ENCODE measurements at places on chromosomes 7 and 10. TPM values are rescaled to one million over a fixed set of nuclear protein-coding genes. Genes with fewer than 3 reads are reported as not detected.

CYP3A7 gene
- polyA plus RNA-seq: 5.7 TPM

DNA sequence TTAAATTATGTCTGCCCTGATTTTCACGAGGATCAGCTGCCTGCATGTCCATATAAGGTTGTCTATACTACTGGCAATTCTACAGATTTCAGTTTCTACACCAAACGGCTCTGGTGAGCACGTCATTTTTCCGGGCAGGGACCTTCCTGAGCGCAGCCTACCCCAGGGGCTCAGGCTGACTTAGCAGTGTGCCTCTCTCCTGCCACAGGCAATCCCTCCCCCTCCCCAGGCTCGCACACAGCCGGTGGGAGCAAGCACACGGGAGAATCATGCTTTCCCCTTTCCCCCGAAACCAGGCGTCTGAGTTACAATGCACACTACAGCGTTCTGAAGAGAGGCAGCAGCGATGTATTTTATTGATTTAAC is 1.7 kb downstream of the KLF6 start:
- no peak for DNase-seq

GRCh38 chr10:63885156-63885555 is 364.0 kb downstream of the REEP3 start:
- no peak for DNase-seq

DNA sequence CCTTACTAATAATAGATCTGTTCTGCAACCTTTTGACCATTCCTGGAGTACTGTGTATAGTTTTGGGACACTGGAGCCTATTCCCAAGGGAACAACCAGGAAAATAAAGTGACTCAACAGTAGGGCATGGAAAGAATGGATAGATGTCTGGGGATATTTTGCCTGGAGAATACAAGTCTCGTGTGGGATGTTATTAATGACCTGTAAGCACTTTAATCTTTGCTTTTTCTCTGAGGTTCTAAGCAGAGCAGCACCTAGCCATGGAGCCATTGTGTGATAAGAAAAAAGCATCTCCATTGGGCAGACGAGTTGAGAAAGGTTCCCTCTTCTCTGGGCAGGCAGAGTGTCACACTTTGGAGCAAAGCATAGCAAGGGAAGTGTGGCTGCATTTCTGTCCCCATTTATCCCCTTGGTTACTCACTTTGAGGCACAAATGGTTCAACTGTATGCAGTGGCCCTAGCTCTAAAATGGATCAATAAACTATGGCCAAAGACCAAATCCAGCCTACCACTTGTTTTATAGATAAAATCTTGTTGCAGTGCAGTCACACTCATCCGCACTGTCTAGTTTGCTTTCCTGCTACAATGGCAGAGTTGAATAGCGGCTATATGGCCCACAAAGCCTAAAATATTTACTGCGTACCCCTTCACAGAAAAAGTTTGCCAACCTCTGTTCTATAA is 21.0 kb upstream of the CCDC71L start:
- DNase-seq: no peak

DNA sequence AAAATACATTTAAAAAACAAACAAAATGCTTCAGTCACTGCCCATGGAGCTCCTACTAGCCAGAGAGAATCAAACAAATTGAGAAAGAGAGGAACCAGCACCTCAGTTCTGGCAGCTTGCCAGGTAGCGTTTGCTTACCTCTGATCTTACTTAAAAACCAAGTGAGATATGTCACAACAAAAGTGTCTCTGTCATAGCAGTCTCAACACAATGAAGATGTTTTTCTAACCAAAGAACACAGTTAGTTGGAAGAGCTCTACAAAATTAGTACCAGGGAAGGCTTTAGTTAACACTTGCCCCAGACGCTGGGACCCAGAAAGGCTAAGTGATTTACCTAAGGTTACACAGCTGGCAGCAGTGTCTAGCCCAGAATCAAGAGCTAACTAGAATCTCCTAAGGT is 3.4 kb downstream of the DOCK4 start:
- peak; percentile 84 for DNase-seq

GRCh38 chr10:38102880-38103279 is 8.7 kb downstream of the ZNF37A start:
- DNase-seq: no peak

MGAM2 gene
- 0.21 TPM for polyA plus RNA-seq

TAS2R60 gene
- polyA plus RNA-seq: not detected

DNA sequence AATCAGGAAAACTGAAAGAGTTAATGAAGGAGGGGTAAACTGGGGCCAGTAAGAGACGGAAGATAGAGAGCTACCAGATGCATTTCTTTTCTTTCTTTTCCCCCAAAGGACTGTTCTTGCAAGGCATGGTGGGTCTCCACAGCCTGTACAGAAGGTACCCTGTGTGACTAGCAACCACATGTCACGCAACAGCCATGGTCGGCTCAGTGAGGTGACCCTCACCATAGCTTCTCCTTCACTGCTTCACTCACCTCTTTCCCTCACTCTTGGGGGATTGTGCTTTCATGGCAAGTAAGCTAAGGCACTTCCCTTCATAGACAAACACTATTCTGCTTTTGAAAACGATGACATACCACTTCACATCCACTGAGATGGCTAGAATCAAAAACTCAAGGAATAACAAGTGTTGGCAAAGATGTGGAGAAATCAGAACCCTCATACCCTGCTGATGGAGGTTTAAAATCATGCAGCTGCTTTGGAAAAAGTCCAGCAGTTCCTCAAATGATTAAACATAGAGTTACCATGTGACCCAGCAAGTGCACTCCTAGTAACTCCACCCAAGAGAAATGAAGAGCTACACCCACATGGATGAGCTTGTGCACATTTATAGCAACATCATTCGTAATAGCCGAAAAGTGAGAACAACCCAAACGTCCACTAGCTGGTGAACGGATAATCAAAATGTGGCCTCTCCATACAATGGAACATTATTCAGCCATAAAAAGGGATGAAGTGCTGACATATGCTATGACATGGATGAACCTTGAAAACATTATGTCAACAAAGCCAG is 3.8 kb upstream of the INSIG1 start:
- DNase-seq: no peak

SIRT1 gene
- polyA plus RNA-seq: 9.4 TPM

DNA sequence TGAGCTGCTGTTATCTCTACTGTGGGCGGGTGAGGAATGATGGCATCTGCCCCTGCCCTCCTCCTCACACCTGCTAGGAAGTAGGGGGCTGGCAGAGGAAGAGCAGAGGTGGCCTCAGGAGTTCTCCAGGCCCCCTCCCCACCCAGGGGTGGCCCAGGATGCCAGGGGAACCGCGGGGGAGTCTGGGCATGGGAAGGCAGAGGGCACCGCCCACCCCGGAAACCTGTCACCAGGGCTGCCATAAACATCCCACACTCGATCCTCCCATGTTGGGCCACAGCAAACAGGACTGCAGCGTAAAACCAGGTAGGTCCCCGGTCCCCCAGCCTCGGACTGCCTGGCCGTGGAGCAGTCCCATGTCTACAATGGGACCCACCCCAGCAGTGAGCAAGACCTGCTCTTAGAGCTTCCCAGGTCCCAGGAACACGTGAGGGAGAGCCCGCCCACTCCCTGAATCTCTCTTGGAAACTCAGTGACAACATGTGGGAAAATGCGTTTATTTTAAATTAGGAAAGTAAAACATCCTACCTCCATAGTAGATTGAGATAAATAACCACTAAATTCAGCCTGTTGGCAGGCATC is 23.4 kb downstream of the EBF3 start:
- no peak for DNase-seq

DNA sequence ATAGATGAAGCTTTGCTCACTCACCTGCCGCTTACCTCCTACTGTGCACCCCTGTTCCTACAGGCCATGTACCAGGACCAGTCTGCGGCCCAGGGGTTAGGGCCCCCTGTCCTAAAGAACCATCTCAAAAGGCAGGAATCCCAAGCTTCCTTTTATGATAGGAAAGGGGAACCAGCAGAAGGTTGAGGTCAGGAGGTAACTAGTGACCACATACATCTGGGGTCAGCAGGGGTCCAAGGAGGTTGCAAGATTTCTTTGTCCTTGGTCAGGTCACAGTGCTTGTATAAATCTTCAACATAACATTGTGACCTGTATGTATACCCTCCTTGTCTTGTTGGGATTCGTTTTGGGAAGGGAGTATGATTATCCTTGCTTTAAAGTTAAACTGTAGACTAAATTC is 73.8 kb downstream of the OAT start:
- no peak for DNase-seq

- no peak for DNase-seq
Observed at GRCh38 chr7:151682831-151683614, 163.3 kb upstream of the RHEB start.

DNA sequence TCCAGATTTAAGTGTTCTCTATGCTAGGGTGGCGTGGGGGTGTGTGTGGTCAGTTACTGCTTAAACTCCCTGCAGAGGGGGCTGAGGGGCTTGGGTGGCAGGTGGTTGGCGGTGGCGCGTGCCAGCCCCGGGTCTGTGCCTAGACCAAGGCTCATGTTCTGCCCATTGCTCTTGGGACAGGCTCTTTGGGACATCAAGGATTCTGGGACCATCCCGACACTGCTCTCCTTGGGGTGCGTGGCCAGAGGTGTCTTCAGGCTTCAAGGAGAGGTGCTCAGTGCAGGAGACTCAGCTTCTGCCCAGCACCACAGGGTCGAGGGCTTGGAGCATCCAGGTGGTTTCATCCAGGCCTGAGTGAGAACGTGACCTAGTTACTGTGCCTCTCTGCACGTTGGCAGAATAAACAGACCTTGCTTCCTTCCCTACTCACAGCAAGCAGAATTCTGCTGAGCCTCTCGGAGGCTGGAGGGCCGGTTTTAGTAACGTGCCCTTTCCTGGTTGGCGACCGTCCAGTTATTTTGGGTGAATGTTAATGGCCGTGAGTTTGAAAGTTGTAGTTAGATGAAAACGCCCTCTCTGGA is 39.9 kb downstream of the CAMK1D start:
- no peak for DNase-seq

- no peak for DNase-seq
Observed at GRCh38 chr7:22723637-22724036, 3.4 kb upstream of the IL6 start.

TAS2R5 gene
- 4.5 TPM for polyA plus RNA-seq

- DNase-seq: no peak
Observed at GRCh38 chr10:122515022-122515424, 45.5 kb upstream of the DMBT1 start.

DNA sequence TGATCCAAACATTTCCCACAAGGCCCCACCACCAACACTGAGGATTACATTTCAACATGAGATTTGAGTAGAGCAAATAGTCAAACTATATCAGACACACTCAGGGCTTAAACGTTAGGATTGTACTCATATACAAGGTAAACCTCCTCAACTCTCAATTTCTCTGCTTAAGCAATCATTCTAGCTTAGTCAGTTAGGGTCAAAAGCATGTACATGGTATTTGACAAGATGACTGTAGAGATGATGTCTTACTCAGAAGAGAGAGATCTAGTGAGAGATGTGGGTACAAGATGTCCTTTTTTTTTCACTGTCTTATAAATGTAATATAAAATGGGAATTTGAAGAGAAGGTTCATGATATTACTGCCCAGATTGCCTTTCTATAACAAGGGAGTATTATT is 270.1 kb downstream of the PRKG1 start:
- DNase-seq: no peak

GRCh38 chr7:43076189-43076605 is 36.2 kb upstream of the HECW1 start:
- DNase-seq: no peak
